ENCODE measurements at places on chromosomes 5 and 9. TPM values are rescaled to one million over a fixed set of nuclear protein-coding genes. Genes with fewer than 3 reads are reported as not detected.

The PCDHB9 gene
- 0.21 TPM for polyA plus RNA-seq

The CDH18 gene
- polyA plus RNA-seq, result 308 TPM

The RANBP17 gene
- polyA plus RNA-seq, result not detected

The WNT8A gene
- not detected for polyA plus RNA-seq

The NUTM2G gene
- not detected for polyA plus RNA-seq

The EQTN gene
- 15.1 TPM for polyA plus RNA-seq

The SLC6A7 gene
- polyA plus RNA-seq, result 0.65 TPM

The NMUR2 gene
- polyA plus RNA-seq, result not detected

The PHF24 gene
- 10.5 TPM for polyA plus RNA-seq

The FGD3 gene
- polyA plus RNA-seq, result not detected

The TXN gene
- 742 TPM for polyA plus RNA-seq

The SYNPO gene
- 0.25 TPM for polyA plus RNA-seq

The GRIN3A gene
- polyA plus RNA-seq, result 2.8 TPM

The CCIN gene
- polyA plus RNA-seq, result not detected

The MZB1 gene
- not detected for polyA plus RNA-seq

Data from Purkinje cell (primary cell).